ENCODE measurements at places on chromosomes 5 and 9. TPM values are rescaled to one million over a fixed set of nuclear protein-coding genes. Genes with fewer than 3 reads are reported as not detected.

The GLDC gene
- 0.50 TPM for total RNA-seq

The FBP1 gene
- 0.40 TPM for total RNA-seq

The CCL19 gene
- not detected for total RNA-seq

The MAST4 gene
- total RNA-seq, result 25.8 TPM

The DMRTA1 gene
- total RNA-seq, result not detected

The SPATA6L gene
- total RNA-seq, result 0.42 TPM

DNA sequence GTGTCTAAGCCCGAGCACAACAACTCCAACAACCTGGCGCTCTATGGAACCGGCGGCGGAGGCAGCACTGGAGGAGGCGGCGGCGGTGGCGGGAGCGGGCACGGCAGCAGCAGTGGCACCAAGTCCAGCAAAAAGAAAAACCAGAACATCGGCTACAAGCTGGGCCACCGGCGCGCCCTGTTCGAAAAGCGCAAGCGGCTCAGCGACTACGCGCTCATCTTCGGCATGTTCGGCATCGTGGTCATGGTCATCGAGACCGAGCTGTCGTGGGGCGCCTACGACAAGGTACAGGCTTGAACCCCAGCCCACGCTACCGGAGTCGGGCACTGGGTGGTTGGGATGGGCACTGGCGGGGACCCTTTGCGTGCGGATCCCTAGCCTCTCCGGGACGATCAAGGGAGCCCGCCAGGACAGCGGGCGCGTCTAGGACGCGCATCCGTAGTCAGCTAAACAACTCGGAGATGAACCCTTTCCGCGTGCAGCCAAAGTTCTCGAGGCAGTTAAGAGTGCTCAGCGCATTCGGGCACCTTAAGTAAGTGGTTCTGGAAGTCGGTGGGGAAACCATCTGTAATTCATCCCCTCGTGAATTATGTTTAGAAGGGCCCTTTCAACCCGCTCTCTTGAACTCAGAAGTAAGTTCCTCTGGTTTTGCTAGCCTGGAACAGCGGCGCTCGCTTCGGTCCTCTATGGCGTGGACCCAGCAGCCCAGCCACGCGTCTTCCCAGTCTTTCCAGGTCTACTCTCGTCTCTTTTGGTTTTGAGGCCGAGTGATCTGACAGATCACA lies 1.3 kb downstream of the KCNN2 start:
- no peak for DNase-seq
- peaks cover 2% of the 10 kb centered on the region for H3K4me1 ChIP-seq

DNA sequence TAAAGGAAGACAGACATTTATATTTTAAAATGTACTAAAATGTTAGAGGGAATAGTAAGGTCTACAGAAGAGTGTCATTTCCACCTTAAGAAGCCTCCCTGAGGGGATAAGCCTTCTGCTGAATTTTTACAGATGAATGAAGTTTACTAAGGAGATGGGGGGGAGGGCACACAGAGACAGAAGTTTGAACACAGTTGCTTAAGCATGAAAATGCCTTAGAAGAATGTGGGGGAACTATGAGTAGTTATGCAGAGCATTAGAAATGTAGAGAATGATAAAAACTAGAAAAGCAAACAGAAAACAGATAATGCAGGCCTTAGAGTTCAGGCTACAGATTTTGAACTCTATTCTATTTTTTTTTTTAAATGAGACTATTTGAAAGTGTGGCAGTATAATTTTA lies 232.2 kb upstream of the VLDLR start:
- H3K4me1 ChIP-seq, result no peaks in the 10 kb centered on the region
- no peak overlapping the region for H3K27ac ChIP-seq
- H3K36me3 ChIP-seq, result no peaks in the 10 kb centered on the region
- DNase-seq, result no peak

GRCh38 chr5:148844433-148845280 lies 18.2 kb downstream of the ADRB2 start:
- DNase-seq, result no peak
- H3K4me1 ChIP-seq, result peaks cover 36% of the 10 kb centered on the region
- H3K36me3 ChIP-seq, result peaks cover 7% of the 10 kb centered on the region
- H3K27ac ChIP-seq, result no peak overlapping the region

GRCh38 chr9:88829276-88829675 lies 162.0 kb upstream of the S1PR3 start:
- no peak overlapping the region for H3K4me3 ChIP-seq
- H3K4me1 ChIP-seq, result peaks cover 3% of the 10 kb centered on the region
- no peaks in the 10 kb centered on the region for H3K36me3 ChIP-seq
- no peak for DNase-seq

- no peak overlapping the region for H3K27ac ChIP-seq
- H3K4me1 ChIP-seq, result peaks cover 2% of the 10 kb centered on the region
- peaks cover 32% of the 10 kb centered on the region for H3K27me3 ChIP-seq
- DNase-seq, result no peak
- no peaks in the 10 kb centered on the region for H3K36me3 ChIP-seq
These were observed 139.7 kb downstream of the SEC61B start for GRCh38 chr9:99361817-99362216.

- peak overlapping the region; percentile 79 for H3K27ac ChIP-seq
- no peak overlapping the region for H3K4me3 ChIP-seq
- H3K4me1 ChIP-seq, result peaks cover 17% of the 10 kb centered on the region
- H3K27me3 ChIP-seq, result peaks cover 17% of the 10 kb centered on the region
- no peaks in the 10 kb centered on the region for H3K36me3 ChIP-seq
These were observed 35.5 kb upstream of the B4GALT1 start for GRCh38 chr9:33202552-33203201.

DNA sequence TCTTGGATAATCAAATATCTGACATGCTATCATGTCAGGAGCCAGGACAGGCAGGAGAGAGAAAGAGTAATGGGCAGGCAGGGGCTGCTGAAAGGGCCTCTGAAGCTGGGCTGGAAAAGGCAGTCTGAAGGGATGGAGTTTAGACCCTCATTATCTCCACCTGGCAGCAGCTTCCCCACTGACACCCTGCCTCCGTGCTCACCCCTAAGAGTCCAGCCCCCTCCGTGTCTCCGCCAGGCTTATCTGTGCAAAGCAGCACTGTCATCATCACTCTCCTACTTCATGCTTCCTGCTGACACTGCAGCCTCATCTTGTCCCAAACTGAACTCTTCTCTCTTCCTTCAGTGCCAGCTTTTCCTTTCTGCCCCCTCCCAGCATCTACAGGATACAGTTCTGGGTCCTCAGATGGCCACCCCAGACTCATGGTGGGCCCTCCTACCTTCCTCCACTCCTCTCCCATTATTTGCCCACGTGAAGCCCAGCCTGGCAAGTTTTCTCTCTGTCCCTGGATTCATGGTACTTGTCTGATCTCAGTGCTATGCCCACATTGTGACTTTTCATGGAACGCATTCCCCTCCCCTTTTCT lies 70.9 kb upstream of the KLF9 start:
- H3K36me3 ChIP-seq, result no peaks in the 10 kb centered on the region
- H3K27ac ChIP-seq, result no peak overlapping the region
- H3K4me1 ChIP-seq, result no peaks in the 10 kb centered on the region
- H3K4me3 ChIP-seq, result no peak overlapping the region
- DNase-seq, result no peak

DNA sequence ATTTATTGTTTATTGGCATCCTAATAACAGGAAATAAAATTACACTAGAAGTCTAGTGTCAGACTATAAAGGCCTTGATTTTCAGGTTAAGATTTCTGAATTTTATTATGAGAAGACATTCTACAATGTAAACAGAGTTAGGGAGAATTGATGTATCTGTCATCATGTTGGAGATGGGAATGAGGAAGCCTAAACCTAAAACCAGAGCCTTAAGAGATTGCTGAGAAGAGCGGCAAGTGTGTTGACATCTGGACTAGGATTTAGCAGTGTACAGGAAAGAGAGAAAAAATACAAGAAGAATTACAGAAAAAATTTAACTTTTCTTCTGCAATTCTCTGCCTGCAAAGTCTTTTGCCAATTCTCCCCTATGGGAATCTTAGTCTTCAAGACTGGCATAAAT lies 525.5 kb downstream of the NR2F1-AS1 start:
- H3K27me3 ChIP-seq, result no peaks in the 10 kb centered on the region
- no peak overlapping the region for H3K4me3 ChIP-seq
- no peak overlapping the region for H3K27ac ChIP-seq
- H3K36me3 ChIP-seq, result no peaks in the 10 kb centered on the region

DNA sequence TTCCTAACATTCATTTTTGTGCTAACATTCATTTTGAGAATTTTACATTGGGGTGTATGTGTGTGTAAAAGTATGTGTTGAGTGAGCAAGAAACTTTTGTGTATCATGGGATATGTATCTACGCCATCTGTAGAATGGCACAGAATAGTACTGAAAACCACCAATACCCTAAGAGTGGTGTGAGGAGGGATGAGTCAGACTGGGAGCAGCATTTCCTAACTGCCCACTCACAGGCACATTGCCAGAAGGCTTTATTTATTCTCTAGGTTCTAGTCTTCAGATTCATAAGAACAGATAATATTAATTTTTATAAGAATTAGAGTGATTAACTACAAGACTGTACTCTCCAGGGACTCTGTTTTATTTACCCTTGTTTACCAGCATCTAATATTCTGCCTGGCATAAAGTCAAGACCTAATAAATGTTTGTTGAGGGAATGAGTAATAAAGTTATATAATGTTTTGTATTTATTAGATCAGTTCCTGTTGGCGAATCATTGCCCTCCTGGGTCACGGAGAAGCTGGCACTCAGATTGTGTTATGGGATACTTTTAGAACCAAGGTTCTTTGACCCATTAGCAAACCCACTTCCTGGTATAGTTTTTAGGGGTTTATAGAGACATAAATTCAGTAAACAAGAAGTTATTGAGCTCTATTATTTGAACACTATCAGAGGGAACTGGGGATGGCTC lies 159.1 kb upstream of the PPP2R2B start:
- no peak for DNase-seq
- H3K27me3 ChIP-seq, result no peaks in the 10 kb centered on the region
- no peaks in the 10 kb centered on the region for H3K36me3 ChIP-seq
- H3K27ac ChIP-seq, result no peak overlapping the region

DNA sequence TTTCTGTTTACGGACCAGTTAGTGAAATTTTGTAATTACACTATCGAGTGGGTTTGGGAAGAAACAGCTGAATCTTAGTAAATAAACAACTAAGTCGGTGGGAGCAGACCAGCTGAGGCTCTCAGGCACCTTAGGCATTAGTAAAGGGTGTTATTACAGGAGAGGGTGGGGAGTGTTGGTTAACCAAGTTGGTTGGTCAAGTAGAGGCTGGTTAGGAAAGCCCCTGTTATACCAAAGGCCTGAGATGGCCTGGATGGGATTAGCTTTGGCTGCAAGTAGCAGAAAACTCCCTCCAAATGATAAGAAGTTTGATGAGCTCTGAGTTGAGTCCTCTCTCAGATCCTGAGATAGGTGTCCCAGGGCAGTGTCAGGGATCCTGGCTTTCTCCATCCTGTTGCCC lies 81.3 kb downstream of the PPARGC1B start:
- no peaks in the 10 kb centered on the region for H3K36me3 ChIP-seq
- H3K27me3 ChIP-seq, result no peaks in the 10 kb centered on the region
- no peak for DNase-seq

- H3K27me3 ChIP-seq, result no peaks in the 10 kb centered on the region
- H3K27ac ChIP-seq, result peak within 1 kb of the TSS; percentile 98
- peak within 1 kb of the TSS; percentile 94 for H3K4me3 ChIP-seq
- peak; percentile 99 for DNase-seq
These were observed at the start of gene IARS1 for GRCh38 chr9:92293452-92294296. Gene IARS1, minus strand, starts transcription at chr9:92293697. Its CDS starts 4,278 bp downstream, at chr9:92289419.

- H3K4me1 ChIP-seq, result no peaks in the 10 kb centered on the region
- DNase-seq, result no peak
- H3K27ac ChIP-seq, result no peak overlapping the region
- no peaks in the 10 kb centered on the region for H3K36me3 ChIP-seq
These were observed 5.8 kb upstream of the FCN1 start for GRCh38 chr9:134923466-134923865.

- no peak overlapping the region for H3K27ac ChIP-seq
- H3K4me3 ChIP-seq, result no peak overlapping the region
- peaks cover 14% of the 10 kb centered on the region for H3K27me3 ChIP-seq
- H3K4me1 ChIP-seq, result no peaks in the 10 kb centered on the region
These were observed 12.9 kb upstream of the AOPEP start for GRCh38 chr9:94713436-94714215.

DNA sequence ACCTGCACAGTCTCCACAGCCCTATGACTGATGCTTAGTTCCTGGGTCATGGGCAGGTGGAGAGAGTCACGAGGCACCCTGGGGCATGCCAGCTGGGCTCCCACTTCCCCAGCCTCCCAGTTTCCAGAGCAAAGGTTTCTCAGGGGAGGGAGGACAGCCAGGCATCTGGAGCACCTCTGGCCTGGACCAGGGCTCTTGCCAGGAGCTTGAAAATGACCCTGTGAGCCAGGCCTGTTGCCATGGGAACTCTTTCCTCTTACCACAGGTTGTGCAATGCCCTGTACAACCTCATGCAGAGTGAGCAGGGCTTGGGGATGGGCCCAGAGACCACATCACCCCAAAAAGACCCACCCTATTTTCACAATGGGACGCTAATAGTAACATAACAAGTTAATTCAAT lies 113.1 kb downstream of the PSD2 start:
- H3K27me3 ChIP-seq, result peaks cover under 1% of the 10 kb centered on the region
- no peaks in the 10 kb centered on the region for H3K4me1 ChIP-seq
- no peak overlapping the region for H3K27ac ChIP-seq
- H3K4me3 ChIP-seq, result no peak overlapping the region

- no peaks in the 10 kb centered on the region for H3K27me3 ChIP-seq
- H3K36me3 ChIP-seq, result no peaks in the 10 kb centered on the region
- H3K27ac ChIP-seq, result no peak overlapping the region
- H3K4me3 ChIP-seq, result no peak overlapping the region
- peaks cover 11% of the 10 kb centered on the region for H3K4me1 ChIP-seq
These were observed 175.2 kb downstream of the PAX5 start for GRCh38 chr9:36858805-36859375.

DNA sequence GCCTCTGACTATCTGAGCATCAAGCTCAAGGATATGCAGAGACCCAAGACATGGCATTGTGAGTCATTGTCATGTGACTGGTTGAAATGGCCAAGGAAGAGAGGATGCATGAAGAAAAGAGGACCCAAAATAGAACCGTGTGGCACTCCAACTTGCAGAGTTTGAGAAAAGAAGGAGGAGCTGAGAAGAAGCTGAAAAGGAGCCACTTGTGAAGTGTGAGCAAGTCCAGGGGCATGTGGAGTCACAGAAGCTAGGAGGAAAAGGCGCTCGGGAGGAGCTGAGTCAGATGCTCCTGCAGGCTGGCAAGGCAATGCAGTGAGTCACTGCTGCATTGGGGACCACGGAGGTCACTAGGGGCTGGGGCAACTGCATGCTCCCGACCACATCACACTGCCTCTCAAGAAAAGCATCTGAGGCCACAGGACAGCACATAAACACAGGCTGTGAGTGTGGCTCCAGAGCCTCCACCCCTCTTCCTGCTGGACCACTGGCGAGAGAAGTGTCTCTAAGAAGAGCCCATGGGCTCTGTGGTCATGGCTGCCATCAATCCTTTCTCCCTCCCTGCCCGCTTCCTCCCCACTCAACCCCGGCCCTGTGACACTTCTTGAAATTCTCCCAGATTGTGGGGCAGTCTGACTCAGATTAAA lies 197.6 kb downstream of the DRD1 start:
- no peaks in the 10 kb centered on the region for H3K36me3 ChIP-seq
- peaks cover 4% of the 10 kb centered on the region for H3K27me3 ChIP-seq
- DNase-seq, result peak; percentile 6
- no peak overlapping the region for H3K4me3 ChIP-seq

Data from activated CD4-positive, alpha-beta T cell treated with anti-CD3 and anti-CD28 coated beads, Interleukin-2, amount 10 ng/mL, durations not matched to agents 7 days and 5 days (primary cell).